Stimulated activated CD4-positive, alpha-beta T cell treated with anti-CD3 and anti-CD28 coated beads, TNF-alpha, amount 100 ng/mL, for 1 hour (primary cell): ENCODE measurements at places on chromosomes 6 and 20.

- DNase-seq, result no peak
These were observed 54.7 kb upstream of the SNX9 start for GRCh38 chr6:157768304-157768703.

GRCh38 chr20:14698605-14699373 lies 361.4 kb upstream of the FLRT3 start:
- no peak for DNase-seq

- DNase-seq, result no peak
These were observed 42.0 kb downstream of the CDS2 start for GRCh38 chr20:5168651-5169396.

GRCh38 chr6:84967389-84967788 lies 203.0 kb upstream of the TBX18 start:
- DNase-seq, result no peak
